Placental epithelial cell (primary cell): ENCODE measurements at places on chromosomes 16 and 17. TPM values are rescaled to one million over a fixed set of nuclear protein-coding genes. Genes with fewer than 3 reads are reported as not detected.

Gene GAS2L2
- not detected in 2 replicates for total RNA-seq

Gene ASIC2
- total RNA-seq: not detected in 2 replicates

Gene ITGAL
- total RNA-seq: not detected in 2 replicates

Gene SLC52A1
- 0.33 TPM in 1 of 2 replicates, not detected in the other for total RNA-seq

Gene SLC22A31
- total RNA-seq: not detected in 2 replicates

Gene ZMYND15
- under 0.01 TPM in 1 of 2 replicates, not detected in the other for total RNA-seq

Gene TLCD1
- total RNA-seq: 9.0 and 15.8 TPM in 2 replicates

Gene KREMEN2
- total RNA-seq: 0.43 and 1.2 TPM in 2 replicates

Gene VMO1
- 0.33 TPM in 1 of 2 replicates, not detected in the other for total RNA-seq

Gene TMEM92
- 0.39 and 1.2 TPM in 2 replicates for total RNA-seq

Gene DHRS7C
- total RNA-seq: not detected in 2 replicates

Gene CDRT4
- 0.87 and 5.9 TPM in 2 replicates for total RNA-seq

Gene CFAP52
- total RNA-seq: under 0.01 TPM in 1 of 2 replicates, not detected in the other

Gene HSD17B2
- total RNA-seq: 1.2 and 1.8 TPM in 2 replicates

Gene BTBD17
- not detected in 2 replicates for total RNA-seq

Gene CDT1
- total RNA-seq: 11.6 and 11.8 TPM in 2 replicates

Gene KRT33A
- total RNA-seq: not detected in 2 replicates

Gene ACBD4
- 2.5 and 4.3 TPM in 2 replicates for total RNA-seq

Gene C16orf89
- total RNA-seq: not detected in 2 replicates

Gene NPIPB8
- 2.0 TPM in 1 of 2 replicates, not detected in the other for total RNA-seq

Gene AGRP
- total RNA-seq: not detected in 2 replicates

Gene GPATCH8
- 22.6 and 28.7 TPM in 2 replicates for total RNA-seq

Gene TSPOAP1
- total RNA-seq: 0.43 and 15.3 TPM in 2 replicates

Gene KRT222
- 1.6 TPM in 2 replicates for total RNA-seq

Gene SAP30BP
- total RNA-seq: 45.7 and 64.0 TPM in 2 replicates
